ENCODE measurements at places on chromosomes 1 and 21.

GRCh38 chr1:182784556-182785171, 4.9 kb upstream of the NPL start:
- peak; percentile 83 for DNase-seq

- DNase-seq = no peak
Observed at GRCh38 chr21:37208056-37208721, 58.9 kb downstream of the VPS26C start.

GRCh38 chr1:221263831-221264767, 384.9 kb downstream of the HLX start:
- peak; percentile 46 for DNase-seq

DNA sequence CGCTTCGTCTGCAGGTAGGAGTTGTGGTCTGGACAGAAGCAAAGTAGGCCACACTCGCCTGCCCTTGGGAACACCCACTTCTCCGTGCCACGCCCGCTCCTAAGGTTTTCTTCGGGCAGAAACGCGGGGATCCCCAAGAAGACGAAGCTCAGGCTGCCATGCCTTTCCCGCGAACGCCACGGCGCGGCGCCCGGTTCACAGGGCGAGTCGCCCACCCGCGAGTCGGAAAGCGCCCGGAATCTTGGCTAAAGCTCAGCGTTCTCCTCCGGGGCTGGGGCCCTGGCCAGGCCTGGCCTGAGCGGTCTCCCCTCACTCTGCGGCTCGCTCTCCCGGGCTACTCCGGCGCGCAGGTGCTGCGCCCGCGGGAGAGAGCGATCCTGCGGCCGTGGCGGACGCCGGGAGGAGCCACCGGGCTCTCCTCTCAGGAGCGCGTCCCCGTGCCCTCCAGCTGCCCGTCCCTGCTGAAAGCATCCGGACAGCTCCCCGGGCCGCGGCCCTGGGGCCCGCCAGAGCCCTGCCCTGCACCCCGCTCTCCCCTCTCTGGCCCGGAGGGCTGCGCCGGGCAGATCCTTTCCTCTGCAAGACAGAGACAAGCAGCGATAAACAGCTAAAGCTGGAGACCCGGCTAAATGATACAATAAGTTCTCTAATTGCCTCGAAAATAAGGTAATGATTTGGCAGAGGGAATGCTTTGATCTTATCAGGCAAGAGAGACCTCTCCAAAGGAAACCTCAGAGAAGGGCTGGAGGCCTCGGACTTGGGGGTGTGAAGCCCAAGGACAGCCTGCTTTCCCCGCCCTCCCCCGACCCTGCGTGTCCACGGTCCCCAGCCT, 6.7 kb upstream of the WNT2B start:
- peak; percentile 35 for DNase-seq

DNA sequence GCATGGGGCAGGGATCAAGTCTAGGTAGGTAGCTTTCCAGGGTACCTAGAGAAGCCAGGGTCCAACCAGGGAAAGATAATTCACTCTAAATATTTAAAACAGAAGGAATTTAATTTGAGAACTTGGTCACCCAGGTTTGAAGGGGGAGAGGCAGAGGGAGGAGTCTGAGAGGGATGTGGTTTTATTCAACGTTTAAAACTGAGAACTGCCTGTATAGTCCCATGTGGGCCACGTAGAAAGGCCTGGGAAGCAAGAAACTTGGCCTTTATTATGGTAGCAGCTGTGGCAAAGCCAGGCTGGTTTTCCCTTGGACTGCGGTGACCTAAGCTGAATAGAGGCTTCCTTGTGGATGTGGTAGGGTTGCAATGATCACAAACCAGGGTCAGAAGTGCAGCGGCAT, 42.0 kb upstream of the DUSP10 start:
- DNase-seq = no peak

GRCh38 chr1:166988974-166989515, at the start of gene MAEL:
Gene MAEL (plus strand): TSS chr1:166989280. CDS start chr1:166989353, 73 bp downstream.
- DNase-seq = no peak

DNA sequence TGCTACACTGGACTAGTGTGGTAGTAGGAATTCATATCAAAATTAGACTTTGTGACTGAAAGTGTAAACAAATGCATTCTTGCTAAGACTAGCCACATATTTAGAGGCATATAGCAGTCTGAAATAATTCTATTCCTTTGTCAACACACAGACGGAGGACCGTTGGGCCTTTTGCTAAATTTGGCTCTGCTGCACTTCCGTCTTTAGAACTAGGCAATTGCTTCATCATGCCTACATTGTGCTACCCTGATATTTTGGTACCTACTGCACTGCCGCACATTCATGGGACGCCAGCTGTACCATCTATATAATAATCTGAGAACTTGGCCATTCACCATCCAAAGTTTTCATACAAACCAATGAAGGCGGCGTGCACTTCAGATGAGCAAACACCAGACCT, 346.8 kb downstream of the KIF26B start:
- no peak for DNase-seq

DNA sequence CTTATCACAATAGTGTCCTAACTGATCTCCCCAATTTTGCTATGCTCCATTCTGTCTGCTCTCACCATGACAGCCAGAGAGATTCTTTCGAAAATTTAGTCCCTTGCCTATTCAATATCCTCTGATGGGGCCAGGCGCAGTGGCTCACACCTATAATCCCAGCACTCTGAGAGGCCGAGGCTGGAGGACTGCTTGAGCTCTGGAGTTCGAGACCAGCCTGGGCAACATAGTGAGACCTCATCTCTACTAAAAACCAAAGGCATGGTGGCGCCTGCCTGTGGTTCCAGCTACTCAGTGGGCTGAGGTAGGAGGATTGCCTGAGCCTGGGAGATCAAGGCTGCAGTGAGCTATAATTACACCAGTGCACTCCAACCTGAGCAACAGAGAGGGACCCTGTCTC, 16.1 kb upstream of the PDZK1IP1 start:
- no peak for DNase-seq

DNA sequence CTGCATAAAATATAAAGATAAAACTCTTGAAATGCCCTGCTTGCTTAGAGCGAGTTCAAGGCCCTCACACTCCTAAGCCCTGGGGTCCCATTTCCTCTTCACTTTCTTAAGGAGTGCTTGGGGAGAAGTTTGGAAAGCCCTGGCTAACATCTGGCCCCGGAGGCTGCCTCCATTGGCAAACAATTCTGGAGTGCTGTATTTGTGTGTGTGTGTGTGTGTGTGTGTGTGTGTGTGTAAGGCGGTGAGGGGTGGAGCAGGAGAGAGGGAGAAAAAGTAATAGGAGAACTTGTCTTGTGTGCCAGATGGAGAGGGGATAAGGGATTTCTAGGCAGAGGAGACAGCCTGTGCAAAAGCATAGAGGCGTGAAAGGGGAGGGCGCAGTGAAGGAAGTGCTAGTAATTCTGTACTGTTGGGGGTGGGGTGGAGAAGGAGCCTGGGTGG, 578 bp upstream of the TRIM62 start:
- peak; percentile 62 for DNase-seq

- DNase-seq = no peak
Observed at GRCh38 chr1:232611834-232612233, 18.1 kb downstream of the SIPA1L2 start.

DNA sequence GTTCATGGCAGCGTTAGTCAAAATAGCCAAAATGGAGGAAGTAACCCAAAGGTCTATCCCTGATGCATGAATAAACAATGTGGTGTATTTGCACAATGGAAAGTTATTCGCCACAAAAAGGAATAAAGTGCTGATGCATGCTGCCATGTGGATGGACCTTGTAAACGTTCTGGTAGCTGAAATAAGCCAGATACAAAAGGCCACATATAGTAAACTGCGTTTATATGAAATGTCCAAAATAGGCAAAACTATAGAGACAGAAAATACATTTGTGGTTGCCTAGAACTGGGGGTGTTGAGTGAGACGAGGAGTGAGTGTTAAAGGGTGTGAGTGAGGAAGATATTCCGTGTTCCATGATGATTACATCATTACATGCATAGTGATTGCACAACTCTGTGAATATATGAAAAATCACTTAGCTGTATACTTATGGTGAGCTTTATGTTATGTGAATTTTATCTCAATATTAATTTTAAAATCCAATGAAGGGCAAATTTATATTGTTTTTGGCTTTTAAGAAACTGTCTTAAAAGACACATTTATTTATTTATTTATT, 321.3 kb downstream of the KIF26B start:
- no peak for DNase-seq

DNA sequence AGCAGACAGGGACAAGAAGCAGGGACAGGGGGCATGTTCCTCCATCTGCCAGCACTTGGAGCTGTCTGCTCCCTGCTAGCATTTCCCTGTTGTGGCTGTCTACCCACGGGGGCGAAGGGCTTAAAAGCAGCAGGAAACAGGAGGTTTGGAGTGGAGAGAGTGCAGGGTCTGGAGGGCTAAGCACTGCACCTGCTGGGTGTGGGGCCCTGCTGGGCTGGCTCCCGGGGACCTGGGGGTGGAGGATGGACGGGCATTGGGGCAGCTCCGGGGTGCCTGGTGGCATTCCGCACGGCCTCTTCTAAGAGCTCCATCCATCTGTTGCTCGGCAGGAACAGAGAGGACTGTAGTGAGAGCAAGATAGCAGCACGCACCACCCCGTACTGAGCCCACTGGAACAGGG, 21.2 kb downstream of the LRRC71 start:
- DNase-seq = no peak

- no peak for DNase-seq
Observed at GRCh38 chr1:34621916-34622315, 132.9 kb upstream of the GJB5 start.

GRCh38 chr1:241999026-241999425, at the start of gene MAP1LC3C:
Gene MAP1LC3C (minus strand): TSS chr1:241999098. CDS start chr1:241999008, 90 bp downstream.
- no peak for DNase-seq

- DNase-seq = no peak
Observed at GRCh38 chr1:67345556-67345955, 37.9 kb downstream of the IL12RB2 start.

- no peak for DNase-seq
Observed at GRCh38 chr1:18640228-18641004, 9.8 kb downstream of the PAX7 start.

GRCh38 chr1:147579532-147579931, 38.2 kb downstream of the BCL9 start:
- no peak for DNase-seq

- no peak for DNase-seq
Observed at GRCh38 chr21:38773099-38774061, 32.3 kb upstream of the ETS2 start.

DNA sequence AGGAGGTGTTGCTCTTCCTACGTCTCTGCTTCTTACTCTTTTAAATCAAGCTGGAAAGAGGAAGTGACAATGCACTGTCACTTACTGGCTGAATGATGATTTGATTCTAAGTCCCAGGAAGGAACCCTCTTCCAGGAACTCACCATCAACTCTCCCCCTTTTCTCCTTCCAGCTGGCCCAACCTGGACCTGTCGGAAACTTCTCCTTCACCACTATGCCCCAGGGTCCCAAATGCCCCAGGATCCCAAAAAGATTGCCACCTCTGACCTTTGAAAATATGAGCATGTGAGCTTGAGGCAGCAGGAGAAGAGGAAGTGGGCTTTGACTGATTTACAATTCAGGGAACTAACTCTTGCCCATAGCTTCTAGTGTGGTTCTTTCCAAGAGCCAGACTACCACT, 5.3 kb upstream of the ADAMTS5 start:
- DNase-seq = no peak

DNA sequence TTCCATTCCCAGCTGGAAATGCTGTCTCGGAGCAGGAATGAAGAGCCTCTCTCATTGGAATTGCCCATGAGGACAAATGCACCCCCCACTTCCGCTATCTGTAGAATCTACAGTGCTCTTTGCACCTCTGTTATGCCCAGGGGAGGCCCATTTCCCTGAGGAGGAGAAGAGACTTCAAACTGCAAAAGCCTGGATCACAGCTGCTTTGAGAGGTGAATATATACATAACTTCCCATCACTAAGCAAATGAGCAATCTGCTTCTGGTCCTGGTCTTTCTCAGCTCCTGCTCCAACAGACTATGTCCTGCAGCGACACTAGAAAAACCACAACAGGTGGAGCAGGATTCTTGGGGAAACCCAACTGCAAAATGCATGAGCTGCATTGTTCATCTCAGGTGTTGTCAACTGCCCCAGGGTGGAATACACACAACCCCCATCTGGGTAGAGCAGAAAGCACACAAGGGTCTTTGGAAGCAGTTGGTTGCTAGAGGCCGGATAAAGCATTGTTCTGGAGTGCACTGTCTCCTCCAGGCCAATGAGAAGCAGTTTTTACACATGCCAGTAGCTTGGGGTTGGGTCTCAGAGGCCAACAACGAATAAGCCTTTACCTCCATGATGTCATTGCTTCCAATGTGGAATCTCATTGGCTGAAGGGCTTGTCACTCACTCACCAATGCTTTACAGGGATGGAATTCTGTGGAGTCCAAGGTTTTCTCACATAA, 67.7 kb upstream of the RAB4A start:
- no peak for DNase-seq

DNA sequence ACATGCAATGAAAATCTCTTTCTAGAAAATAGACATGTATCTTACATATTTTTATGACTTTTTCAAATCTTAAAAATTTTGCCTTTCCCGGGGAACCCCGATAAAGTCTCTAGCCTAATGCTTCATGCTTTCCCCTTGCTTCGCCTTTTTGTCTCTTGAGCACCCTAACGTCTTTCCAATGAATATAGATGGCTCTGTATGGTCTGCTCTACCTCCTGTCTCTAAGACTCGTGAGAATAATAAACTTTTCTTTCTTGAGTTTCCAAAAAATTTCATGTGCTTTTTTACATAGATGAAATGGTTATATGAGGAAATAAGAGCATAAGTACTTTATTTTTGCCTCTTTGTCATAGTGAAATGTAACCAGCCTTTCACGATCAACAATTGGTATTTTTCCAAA, 202.6 kb downstream of the PDE4B start:
- no peak for DNase-seq

- DNase-seq = no peak
Observed at GRCh38 chr21:29396951-29397455, 98.3 kb downstream of the BACH1 start.

GRCh38 chr1:213737398-213738035, 250.3 kb upstream of the PROX1 start:
- no peak for DNase-seq

GRCh38 chr1:66132324-66132723, 339.6 kb downstream of the PDE4B start:
- DNase-seq = no peak

DNA sequence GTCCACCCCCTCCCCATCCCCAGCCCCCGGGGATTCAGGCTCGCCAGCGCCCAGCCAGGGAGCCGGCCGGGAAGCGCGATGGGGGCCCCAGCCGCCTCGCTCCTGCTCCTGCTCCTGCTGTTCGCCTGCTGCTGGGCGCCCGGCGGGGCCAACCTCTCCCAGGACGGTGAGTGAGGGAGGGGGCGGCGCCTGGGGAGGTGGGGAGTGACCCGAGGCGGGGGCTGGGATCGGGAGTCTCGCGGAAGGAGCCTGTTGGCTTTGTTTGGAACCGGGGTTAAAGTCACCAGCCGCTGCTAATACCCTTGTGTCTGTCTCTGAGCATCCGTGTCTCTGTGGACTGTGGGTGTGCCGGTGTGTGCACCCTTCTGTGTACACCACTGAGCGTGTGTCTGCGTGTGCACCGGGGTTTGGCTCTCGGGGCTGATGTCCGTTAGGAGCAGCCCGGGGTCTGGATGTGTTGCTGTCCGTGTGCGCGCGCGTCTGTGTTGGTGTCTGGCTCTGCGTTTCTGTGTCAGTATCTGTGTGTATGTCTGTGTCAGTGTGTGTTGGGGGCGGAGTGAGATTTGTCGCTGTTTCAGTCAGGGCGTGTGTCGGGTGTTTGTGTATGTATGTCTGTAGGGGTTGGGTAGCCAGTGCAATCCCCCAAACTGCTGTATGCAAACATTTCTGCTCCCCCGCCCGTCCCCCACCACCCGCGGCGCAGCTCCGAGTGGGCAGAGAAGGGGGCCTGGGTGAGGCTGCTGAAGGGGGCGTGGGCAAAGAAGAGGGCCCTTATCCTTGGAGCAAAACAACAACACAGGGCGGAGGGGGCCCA, 480 bp downstream of the CADM3 start:
- no peak for DNase-seq

GRCh38 chr1:154968731-154969130, 1.8 kb downstream of the SHC1 start:
- DNase-seq = no peak
